ENCODE measurements at places on chromosomes 6 and 20.

DNA sequence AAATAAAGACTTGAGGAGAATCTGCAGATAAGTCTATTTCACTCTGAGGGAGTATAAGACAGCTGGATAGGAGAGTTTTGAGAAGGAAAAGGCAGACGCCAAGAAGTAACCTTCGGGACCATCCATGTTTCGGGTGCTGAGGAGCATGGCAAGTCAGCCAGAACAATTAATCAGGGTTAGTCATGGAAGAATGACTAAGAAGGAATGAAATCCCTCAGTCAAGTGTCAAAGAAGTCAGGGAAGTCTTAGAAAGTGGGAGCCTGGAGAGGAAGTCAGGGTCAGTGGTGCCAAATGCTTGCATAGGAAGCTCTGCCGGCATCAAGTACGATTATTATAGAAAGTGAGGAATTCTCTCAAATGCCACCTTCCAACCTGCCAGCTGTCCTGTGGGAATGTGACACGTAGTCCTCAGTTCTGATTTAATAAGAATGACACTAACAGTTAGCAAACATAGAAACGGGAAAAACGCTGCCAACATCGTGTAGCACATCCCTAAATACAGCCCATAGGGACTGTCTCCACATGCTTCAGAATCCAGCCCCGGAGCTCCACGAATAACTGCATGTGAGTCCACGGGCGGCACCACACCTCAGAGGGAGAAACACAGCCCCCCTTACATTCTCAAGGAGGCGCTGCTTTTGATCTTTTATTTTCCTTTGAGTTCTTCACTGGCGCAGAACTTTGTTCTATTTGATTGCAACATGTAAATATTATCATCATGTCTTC lies 602.7 kb downstream of the PRKN start:
- no peak for DNase-seq

GRCh38 chr6:131868836-131869235 lies 61.0 kb downstream of the ENPP1 start:
- DNase-seq: no peak

GRCh38 chr6:153539602-153540001 lies 408.5 kb upstream of the RGS17 start:
- no peak for DNase-seq

- DNase-seq: no peak
Observed at GRCh38 chr6:1179571-1180459, 132.1 kb upstream of the FOXQ1 start.

DNA sequence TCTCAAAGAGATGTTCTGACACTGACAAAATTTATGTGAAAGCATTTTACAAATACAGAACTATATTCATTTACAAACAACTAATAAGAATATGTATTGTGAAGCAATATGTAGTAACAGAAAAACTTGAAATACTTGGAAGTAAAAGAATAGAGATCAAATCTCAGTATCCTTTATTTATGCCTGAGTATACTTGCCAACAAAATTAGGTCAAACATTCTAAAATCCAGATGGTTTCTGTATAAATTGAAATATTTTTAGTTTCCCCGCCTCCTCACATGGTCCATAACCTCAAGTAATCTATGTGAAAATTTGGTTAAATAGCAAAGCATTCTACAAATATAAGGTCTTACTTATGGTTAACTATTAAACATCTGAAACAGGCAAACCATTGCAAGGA lies 545.4 kb downstream of the EYS start:
- DNase-seq: peak; percentile 26

DNA sequence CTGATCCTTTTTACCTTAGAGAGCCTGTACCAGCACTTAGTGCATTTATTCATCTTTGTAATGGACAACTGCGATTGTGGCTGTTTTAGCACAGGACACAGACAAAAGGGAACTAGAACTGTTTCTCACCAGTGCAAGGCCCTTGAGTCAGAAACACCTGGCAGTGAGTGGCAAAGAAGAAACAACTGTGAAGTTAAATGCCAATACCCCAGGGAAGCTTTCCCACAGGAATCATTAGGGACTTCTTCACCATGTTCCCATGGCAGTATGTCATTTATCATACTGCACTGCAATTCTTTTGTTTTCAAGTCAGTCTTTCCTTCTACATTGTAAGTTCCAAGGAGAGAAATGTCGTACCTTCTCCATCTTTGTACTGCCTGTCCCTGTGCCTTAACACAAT lies 28.6 kb upstream of the CDYL start:
- no peak for DNase-seq

GRCh38 chr6:104532462-104532861 lies 327.3 kb downstream of the HACE1 start:
- no peak for DNase-seq

DNA sequence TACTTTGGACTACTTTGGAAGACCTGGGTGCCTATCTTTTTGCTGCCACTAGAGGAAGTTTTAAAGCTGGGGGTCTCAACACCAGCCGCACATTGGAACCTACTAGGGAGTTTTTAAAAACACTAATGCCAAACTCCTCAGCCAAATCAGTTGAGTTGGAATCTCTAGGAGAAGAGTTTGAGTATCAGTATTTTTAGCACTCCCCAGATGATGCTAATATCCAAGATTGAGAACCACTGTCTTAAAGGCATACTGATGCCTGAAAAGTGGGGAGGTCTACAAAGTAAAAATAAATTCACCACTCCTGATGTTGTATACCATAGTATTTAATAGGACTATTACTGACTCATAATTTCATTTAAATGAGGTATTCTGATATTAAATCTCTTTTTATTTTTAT lies 62.9 kb upstream of the COL21A1 start:
- no peak for DNase-seq

DNA sequence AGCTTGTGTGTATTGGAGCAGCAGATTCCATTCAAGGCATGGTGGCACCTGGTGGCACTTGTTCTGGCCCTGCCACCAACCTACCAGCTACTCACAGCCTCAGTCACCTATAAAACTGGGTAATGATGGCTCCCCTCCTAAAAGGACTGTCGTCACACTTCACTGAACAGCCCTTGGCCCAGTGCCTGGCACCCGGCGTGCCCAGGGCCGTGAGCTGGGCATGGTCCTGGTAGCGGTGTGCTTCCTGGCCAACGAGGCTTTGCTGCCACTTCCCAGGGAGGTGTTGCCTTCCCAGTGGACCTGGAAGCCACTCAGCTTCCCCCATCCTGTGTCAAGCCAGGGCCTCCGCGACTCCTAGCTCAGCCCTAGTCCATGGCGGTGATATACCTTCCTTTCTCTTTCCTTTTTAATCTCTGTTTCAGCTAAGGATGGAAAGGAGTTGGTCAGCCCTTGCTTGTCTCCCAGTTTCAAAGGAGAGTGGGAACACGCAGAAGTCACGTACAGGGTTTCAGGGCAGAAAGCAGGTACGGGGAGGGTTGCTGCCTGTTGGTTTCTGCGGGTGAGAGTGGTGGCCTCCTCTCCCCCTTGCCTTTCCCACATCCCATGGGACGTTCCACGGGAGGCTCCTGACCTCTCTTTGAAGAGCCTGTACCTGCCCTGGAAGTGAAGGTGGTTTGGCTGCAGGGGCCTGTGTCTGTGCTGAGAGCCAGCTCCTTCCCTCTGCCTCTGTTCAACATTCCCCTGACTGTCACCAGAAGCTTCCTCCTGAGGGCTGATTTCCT lies 25.5 kb downstream of the ENTPD6 start:
- no peak for DNase-seq

DNA sequence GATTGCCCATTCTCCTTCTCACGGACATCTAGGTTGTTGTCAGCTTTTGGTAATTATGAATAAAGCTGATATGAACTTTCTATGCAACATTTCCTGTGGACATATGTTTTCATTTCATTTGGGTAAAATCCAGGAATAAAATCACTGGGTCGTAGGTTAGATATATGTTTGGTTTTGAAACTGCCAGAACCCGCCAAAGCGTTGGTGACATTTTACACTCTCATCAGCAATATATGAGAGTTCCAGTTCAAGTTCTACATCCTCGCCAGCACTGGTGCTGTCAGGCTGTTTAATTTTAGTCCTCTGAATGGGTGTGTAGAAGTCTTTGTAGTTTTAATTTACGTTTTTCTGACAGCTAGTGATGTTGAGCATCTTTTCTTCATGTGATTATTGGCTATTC lies 27.5 kb upstream of the LRFN2 start:
- DNase-seq: no peak

GRCh38 chr6:15523679-15524630 lies 138.9 kb downstream of the DTNBP1 start:
- DNase-seq: no peak

- DNase-seq: no peak
Observed at GRCh38 chr6:12163149-12163548, 127.0 kb upstream of the EDN1 start.

DNA sequence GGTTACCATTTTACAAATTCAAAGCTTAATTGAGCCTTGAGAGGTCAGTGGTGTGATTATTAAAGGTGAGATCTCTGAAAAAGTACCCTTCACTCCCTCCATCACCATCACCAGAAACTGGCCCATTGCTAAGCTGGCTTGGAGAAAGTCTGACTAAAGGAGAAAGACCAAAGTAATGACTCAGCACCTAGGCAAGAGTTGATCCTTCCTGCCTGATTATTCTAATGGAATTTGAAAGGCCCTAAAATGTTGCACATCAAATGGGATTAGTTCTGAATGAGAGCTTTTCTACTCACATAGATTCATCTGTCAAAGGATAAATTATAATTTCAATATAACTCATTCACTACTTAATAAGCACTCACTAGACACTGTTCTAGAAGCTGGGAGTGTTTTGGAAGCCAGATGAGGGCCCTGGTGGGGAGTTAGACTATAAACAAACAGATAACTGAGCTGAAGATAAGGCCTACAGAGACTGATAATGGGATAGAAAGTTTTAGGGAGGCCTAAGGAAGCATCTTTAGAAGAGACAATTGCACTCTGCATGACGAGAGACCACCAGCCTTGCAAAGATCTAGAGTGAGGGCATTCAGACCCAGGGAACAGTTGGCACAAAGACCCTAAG lies 366.7 kb downstream of the SYNE1 start:
- no peak for DNase-seq

DNA sequence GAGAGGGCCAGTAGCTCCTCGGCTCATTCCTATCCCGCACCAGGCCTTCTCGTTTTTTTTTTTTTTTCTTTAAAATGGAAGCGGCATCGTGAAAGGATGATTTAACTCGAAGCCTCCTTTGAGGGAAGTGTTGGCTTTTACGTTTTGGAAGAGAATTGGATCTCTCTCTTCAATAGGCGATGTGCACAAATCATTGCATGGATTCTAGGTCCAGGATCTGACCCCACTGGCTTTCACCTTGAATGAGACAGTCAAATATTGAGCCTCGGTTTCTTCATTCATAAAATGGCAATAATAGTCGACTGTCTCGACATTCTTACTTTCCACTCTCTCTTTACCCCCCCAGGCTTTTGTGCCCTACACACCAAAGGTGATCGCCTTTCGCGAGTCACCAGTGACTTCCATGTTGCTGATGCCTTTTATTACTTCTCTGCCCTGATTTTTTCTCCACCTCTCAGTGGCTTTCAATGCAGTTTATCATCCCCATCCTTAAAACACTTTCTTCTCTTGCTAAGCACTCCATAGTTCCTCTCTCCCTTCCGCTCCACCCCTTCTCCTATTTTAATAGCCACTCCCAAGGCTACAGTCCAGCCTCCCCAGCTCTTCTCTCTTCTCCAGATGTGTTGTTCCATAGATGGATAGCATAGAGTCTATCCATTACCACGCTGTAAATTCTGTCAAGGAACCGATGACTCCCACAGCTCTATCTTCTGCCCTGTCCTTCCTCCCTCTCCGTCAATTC lies 473 bp upstream of the DTNBP1 start:
- DNase-seq: no peak

Data from hindlimb muscle (tissue), 1 donor.